ENCODE measurements at places on chromosomes 5 and 9. TPM values are rescaled to one million over a fixed set of nuclear protein-coding genes. Genes with fewer than 3 reads are reported as not detected.

Gene COL23A1
- total RNA-seq, result not detected

Gene SLC45A2
- not detected for total RNA-seq

Gene PDCD1LG2
- total RNA-seq, result 8.3 TPM

Gene RBM27
- total RNA-seq, result 19.6 TPM

Gene PRRX2
- 0.59 TPM for total RNA-seq

Gene IRX1
- not detected for total RNA-seq

Gene GRM6
- not detected for total RNA-seq

Gene TNFAIP8
- 25.3 TPM for total RNA-seq

Gene GPR150
- under 0.01 TPM for total RNA-seq

Gene RGS7BP
- 0.18 TPM for total RNA-seq

Gene TAF1L
- total RNA-seq, result not detected

Gene SPINK5
- not detected for total RNA-seq

Gene SV2C
- not detected for total RNA-seq

Gene CD274
- total RNA-seq, result 22.5 TPM

Gene UNC13B
- total RNA-seq, result 43.7 TPM

Gene GFPT2
- total RNA-seq, result 233 TPM

Gene PRDM9
- total RNA-seq, result not detected

Gene STKLD1
- 0.59 TPM for total RNA-seq

Gene PDE6A
- not detected for total RNA-seq

Gene INSL6
- not detected for total RNA-seq

Gene HSPB3
- total RNA-seq, result not detected

Gene INSL4
- total RNA-seq, result not detected

All from smooth muscle cell of the umbilical artery (primary cell).